Left ventricle myocardium superior (tissue), 1 donor: ENCODE measurements at places on chromosomes 5 and 9.

DNA sequence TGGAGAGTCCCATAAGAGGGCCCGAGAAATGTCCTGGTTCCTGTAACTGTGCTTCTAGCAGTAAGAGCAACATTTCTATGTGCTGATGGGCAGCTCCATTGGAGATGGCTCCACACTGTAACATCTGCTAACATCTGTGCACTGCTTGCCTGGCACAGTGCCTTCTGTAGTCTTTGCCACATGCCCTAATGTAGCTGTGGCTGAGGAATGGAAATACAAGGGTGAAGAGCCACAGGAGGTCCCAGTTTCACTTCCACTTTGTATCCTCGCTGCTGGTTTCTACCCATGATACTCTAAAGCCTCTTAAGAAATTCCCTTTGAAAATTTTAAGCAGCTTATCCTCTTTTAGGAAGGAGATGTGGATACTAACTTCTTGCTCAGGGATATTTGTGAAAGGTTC, 97.4 kb downstream of the HOMER1 start:
- DNase-seq: no peak

DNA sequence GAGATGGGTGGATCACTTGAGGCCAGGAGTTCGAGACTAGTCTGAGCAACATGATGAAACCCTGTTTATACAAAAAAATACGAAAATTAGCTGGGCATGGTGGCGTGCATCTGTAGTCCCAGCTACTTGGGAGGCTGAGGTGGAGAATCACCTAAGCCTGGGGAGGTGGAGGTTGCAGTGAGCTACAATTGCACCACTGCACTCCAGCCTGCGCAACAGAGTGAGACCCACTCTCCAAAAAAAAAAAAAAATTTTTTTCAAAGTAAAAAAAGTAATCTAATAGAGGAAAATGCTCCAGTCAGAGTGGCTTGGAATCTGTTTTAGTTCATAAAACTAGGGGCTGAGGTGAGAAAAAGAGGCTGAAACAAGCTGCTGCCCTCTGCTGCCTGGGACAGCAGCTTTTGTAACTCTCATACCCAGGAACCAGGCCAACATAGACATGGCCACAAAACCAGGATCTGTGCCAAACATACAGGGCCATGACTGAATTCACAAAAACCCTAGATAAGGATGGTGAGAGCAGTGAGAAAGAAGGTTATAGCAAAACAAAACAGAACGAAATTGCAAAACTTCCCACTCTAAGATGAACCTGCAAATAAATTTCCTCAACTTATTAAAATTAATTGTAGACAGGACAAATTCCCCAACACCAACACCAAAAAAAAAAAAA, 13.1 kb upstream of the DCAF12 start:
- peak; percentile 59 for DNase-seq

DNA sequence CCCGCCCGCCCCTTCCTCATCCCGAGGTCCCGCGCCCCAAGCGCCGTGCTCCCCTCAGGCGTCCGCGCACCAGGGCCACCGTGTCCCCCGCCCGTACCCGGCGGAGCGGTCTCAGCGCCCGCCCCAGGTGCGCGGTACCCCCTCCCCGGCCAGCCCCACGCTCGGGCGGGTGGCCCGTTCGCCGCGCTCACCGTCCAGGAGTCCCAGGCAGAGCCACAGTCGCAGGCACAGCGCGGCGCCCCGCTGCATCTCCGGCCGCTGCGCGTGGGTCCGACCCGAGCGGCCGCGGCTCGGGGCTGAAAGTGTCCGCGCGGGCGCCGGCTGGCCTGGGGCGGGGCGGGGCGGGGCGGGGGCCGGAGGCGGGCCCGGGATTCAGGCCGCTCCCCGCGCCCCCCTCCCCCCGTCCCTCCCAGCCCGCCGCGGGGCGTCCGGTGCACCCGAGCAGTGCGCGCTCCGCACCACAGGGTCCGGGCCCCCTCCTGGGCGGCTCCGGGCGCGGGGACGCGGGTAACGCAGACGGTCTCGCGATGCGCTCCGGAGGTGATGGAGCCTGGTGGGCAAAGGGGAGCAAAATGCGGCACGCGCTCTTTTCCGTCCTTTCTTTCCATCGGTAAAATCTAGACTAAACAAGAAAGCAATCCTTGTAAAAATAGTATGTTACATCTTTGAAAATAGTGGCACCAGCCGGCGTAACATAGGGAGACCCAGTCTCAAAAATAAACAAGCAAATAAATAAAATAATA, at the start of gene FLT4:
FLT4 (minus strand) TSS at position 304 of the 743 bp plus-strand sequence; CDS start at position 249, 55 bp downstream.
- peak; percentile 31 for DNase-seq

GRCh38 chr5:134436523-134437339, 25.1 kb upstream of the CDKN2AIPNL start:
- peak; percentile 72 for DNase-seq

DNA sequence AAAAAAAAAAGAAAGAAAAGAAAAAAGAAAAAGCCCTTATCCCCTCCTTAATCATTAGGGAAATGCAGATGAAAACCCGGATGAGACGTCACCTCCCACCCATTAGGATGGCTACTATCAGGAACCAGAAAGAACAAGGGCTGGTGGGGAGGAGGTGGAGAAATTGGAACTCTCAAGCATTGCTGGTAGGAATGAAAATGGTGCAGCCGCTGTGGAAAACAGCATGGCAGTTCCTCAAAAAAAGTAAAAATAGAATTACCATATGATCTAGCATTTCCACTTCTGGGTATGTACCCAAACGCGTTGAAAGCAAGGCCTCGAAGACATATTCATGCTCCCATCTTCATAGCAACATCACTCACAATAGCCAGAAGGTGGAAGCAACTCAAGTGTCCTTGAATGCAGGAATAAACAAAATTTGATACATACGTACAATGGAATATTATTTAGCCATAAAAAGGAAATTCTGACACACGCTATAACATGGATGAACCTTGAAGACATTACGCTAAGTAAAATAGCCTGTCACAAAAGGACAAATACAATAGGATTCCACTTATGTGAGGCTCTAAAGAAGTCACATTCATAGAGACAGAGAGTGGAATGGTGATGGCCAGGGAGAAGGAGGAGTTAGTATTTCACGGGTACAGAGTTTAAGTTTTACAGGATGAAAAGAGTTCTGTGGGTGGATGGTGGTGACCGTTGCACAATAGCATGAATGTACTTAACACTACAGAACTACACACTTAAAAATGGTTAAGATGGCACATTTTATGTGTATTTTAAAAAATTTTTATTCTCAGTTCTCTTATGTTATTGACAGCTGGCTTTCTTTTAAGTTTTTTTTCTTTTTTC, 166.8 kb upstream of the IER5L start:
- peak; percentile 5 for DNase-seq

DNA sequence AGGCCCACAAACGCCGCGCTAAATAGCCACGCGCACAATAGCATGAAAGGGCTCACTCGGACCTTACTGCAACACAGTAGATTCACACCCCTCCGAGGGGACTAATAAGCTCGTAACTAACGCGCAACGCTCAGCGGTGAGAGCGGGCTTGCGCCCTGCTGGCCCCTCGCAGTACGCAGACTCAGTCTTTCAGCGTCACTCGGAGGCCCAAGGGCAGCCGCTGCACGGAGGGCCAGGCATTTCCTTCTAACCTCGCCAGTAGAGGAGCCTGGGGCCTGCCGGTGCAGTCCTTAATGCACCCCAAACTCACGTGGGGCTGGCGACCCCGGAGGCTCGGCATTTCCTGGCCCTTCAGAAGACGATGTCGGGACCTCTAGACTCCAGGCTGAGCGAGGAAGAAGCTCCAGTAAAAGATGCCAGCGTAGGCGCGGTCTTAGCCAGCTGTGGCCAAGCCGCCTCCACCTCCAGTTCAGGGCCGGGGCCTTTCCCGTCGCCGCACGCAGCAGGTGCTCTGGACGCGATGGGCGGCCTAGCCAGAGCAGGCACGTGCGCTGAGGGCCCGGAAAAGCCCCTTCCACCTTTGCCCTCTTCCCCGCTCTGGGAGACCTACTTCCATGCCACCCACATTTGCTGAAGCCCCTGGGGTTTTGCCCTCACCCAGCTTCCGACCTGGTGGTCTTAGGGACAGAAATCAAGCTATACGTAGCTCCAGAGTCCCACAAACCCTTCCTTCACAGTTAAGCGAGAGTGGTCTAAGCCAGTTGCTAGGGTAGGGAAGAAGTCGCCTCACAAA, 38.3 kb upstream of the TIFAB start:
- no peak for DNase-seq

- DNase-seq: no peak
Observed at GRCh38 chr9:138048184-138048583, 170.6 kb downstream of the CACNA1B start.

DNA sequence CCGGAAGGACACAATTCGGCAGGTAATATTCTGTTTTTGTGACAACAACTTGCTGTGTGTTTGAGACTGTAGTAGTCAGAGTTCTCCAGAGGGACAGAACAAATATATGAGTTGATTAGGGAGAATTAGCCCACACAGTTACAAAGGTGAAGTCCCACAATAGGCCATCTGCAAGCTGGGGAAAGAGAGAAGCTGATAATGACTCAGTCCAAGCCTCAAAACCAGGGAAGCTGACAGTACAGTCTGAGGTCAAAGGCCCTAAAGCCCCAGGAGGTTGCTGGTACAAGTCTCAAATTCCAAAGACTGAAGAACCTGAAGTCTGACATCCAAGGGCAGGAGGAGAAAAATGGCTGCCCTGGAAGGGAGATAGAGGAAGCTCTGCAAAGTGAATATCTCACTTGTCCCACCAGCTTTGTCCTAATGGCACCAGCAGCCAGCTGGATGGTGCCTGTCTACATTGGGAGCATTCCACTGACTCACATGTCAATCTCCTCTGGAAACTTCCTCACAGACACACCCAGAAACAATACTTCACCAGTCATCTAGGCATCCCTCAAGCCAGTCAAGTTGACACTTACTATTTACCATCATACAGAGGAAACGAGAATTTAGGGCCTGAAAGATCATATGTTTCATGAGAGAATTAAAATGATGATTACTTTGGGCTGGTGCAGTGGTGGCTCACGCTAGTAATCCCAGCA, 36.3 kb upstream of the CTXN3 start:
- no peak for DNase-seq

GRCh38 chr5:127355337-127355736, 64.7 kb downstream of the MEGF10 start:
- DNase-seq: no peak

GRCh38 chr9:89555451-89556375, 49.1 kb upstream of the GADD45G start:
- no peak for DNase-seq

DNA sequence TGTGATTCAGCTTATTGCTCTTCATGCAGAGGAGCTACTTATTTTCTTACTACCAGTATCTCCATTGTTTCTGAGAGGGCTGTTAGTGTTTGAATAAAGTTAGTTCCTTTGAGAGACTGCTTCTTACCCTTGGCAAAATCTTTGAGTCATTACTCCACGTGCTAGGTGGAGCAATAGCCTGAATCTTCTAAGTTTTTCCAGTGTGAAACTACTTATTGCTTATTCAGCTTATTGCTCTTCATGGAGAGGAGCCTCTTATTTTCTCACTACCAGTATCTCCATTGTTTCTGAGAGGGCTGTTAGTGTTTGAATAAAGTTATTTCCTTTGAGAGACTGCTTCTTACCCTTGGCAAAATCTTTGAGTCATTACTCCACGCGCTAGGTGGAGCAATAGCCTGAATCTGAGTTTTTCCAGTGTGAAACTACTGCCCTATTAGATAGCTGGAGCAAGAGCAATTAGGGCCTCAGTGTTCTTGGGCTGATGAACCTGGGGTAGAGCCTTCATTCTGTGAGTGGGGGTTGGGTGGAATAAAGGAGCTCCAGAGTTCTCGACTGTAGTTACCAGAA, 41.9 kb downstream of the GPBP1 start:
- no peak for DNase-seq

- no peak for DNase-seq
Observed at GRCh38 chr5:140039561-140039960, 3.5 kb downstream of the NRG2 start.

DNA sequence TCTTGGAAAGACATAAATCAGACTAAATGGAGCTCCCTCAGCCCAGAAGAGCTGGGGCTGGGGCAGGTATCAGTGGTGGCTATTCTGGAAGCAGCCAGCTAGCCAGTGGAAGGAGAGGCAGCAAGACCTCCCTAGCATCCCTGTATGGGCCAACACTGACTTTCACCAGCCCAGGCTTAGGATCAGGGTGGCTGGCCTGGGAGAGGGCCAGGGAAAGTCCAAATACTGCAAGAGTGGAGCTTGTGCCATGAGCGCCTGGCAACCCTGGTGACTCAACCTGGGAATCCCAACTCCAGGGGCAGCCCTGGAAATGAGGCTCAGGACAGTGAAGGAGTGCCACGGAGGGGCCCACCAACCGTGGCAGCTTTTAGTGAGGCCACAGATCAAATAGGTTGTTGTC, 7.6 kb upstream of the IRF1 start:
- DNase-seq: no peak

DNA sequence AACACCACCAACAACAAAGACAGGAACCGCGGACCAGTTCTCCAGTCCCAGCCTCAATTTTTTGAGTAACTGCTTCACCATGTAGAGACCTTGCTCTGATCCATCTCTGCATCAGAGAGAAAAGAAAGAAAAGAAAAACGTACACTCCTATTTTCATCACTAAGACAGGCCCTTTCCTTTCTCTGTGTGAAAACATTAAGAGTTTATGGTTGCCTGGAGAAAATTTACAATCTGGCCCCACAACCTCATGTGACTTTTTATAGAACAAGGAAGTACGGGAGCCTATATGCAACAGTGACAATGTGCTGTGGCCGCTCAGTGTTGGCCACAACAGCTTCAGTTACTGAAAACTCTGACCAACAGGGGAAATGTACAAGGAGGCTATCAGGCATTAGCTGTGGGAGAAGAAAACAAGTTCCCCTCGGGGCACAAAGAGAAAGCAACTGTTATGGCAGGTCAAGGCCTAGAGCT, 272.9 kb upstream of the PTGER4 start:
- DNase-seq: no peak

- no peak for DNase-seq
Observed at GRCh38 chr5:179281694-179282093, 63.6 kb downstream of the ADAMTS2 start.

- peak; percentile 87 for DNase-seq
Observed at GRCh38 chr5:16552666-16553343, 64.0 kb downstream of the RETREG1 start.

GRCh38 chr5:80220245-80220897, 35.5 kb downstream of the SERINC5 start:
- no peak for DNase-seq

DNA sequence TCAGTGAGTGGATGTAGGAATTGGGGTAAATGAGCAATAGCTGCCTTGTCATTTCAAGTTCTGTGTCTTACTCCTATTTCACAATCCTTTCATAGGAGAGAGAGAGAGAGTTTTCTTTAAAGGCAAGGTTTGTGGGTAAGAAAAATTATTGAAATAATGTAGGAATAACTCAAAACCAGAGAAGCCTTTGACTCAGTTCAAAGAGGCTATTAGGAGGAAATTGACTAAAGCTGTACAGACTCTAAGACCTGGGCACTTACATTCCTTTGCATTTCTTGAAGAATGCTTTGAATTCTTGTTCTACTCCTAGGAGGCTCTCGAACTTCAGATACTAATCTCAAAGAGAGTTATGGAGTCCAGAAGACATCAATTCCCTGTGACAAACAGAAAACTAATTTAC, 257.1 kb downstream of the FBXL7 start:
- no peak for DNase-seq
